Eye (tissue), 1 donor: ENCODE measurements at places on chromosomes 1 and 21.

DNA sequence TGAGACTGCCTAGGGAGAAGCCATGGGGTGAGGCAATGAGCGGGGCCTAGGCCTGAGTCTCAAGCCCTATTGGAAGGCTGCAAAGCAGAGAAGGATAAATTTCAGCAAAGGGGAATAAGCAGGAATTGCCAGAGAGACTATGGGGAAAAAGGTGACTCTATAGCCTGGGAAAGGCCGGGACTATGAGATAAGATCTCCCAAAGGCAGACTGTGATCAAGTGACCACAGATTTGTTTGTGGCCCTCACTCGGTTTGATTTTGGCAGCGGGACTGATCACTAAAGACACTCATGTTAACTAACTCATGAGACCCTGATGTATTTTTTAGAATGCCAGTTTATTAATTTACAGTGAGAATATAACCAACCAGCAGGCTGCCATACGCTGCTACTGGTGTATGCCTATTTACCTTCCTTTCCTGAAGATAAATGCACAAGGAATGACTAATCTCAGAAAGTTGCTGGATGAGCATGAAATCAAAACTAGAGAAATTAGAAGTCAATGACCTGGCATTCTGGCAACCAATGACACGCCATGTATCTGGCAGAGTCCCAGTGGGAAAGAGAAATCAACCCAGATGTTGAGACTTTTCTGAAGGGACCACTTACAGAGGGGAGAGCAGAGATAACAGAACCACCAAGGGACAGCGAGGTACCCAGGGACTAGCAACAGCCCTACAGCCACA is 4.3 kb downstream of the HSF2BP start:
- no peak for DNase-seq

GRCh38 chr1:62401034-62401760 is 35.7 kb upstream of the USP1 start:
- DNase-seq: peak; percentile 91

DNA sequence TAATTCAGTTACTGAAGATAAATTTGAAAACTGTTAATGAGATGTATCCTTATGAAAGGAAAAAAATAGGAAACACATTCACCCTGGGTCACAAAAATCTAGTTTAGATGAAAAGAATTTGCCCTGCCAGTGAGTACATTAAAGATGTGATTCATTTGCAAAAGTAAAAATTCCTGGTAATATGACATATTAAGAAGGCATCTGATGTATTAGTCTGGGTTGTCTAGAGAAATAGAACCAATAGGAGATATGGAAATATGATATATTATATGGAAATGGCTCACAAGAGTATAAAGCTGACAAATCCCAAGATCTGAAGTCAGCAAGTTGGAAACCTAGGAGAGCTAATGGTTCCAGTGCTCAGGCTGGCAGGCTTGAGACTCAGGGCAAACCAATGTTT is 153.8 kb downstream of the MRPL39 start:
- no peak for DNase-seq

DNA sequence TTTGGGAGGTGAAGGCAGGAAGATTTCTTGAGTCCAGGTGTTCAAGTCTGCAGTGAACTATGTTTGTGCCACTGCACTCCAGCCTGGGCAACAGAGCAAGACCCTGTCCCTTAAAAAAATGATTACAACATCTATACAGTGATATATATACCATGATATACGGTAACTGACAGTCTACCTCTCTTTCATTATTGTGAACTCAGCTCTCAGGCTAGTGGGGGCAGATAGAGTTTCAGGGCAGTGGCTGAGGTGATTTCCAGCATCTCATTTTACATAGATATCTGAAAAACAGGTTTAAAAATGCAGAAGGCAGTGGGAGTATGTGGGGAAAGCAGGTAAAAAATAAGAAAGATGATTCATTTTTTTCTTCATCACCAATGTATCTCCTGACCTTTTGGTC is 8.1 kb upstream of the NTNG1 start:
- DNase-seq: no peak

- DNase-seq: peak; percentile 28
Measured at GRCh38 chr1:23470282-23471070, 13.5 kb downstream of the ASAP3 start.

DNA sequence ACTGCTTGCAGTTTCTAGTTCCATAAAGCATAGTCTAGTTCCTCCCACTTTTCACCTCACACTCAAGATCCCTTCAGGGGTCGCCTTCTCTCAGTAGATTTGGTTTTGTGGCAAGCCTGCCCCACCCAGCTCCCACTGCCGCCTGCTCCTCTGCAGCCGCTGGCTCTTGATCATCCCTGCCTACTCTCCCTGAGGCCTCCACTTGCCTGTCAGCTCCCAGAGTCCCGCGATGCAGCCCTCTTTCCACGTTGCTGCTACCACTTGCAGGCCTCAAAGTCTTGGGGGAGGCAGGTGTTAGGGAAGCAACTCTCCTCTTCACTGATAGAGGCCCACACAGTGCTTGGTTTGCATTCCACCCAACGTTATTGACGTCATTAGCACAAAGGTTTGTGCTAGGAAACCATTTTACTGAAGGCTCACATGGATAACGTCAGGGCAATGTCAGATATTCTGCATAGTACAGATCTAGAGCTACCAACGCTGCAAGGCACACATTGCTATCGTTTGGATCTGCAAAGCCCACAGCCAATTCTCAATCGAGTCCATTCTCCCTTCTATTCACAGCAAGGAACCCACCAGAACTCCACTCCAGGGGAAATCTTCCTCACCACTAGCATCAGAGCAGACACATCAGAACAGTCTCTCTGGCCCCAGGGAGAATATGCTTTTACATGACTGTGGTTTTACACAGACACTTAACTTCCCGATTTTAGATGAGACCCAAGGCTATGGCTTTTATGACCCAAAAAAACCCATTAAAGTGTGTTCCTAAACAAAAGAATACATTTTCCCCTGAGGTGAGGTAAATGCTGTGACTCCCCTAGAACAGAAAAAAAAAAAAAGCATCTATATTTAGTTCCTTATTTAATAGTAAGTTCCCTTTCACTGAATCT is 519.5 kb upstream of the CAMK1G start:
- DNase-seq: no peak
